ENCODE measurements at places on chromosomes 5 and 9.

- H3K4me3 ChIP-seq, result peak overlapping the region; percentile 93
- no peaks in the 10 kb centered on the region for H3K27me3 ChIP-seq
- no peak for DNase-seq
- no peaks in the 10 kb centered on the region for H3K36me3 ChIP-seq
Observed at GRCh38 chr5:34657988-34658387, 1.9 kb downstream of the RAI14 start.

GRCh38 chr9:73531658-73532057 lies 380.0 kb downstream of the ANXA1 start:
- H3K4me1 ChIP-seq, result no peaks in the 10 kb centered on the region
- no peaks in the 10 kb centered on the region for H3K36me3 ChIP-seq
- H3K27ac ChIP-seq, result no peak overlapping the region
- H3K27me3 ChIP-seq, result no peaks in the 10 kb centered on the region
- no peak for DNase-seq

DNA sequence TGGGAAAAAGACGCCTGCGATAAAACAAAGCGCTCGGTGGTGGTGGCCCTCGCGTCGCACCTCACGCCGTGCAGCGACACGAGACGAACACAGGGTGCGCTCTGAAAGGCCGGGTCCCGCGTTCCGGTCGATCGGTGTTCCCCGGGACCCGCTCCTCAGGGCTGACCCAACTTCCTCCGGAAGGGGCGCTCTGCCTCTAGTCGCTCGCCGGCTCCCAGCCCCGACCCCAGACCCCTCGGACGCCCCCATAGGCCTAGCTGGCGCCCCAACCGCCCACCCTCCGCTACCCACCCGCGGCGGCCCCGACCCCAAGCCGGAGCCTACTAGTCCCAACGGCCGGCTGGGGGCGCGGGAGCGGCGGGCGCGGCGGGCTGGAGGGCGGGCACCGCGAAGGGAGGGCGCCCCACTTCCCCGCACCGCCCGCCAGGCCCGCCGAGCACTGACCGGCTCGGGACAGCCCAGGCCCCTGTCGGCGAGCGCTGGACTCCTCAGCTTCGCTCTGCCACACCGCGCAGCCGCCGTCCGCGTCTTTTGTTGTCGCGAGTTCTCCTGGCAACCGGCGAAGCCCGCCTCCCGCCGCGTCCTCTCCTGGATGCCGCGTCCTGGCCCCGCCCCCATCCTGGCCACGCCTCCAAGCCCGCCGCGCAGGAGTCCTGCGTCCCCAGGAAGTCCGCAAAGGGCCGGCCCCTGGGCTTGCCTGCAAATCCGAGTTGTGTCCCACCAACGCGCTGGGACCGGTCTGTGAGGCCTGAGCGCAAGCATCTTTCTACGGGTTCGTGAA lies at the start of gene KIF27:
Gene KIF27, minus strand, starts transcription at position 506 of the 781 bp plus-strand sequence. CDS start 5,841 bp downstream, outside the sequence.
- H3K4me1 ChIP-seq, result peaks cover 8% of the 10 kb centered on the region
- H3K4me3 ChIP-seq, result peak within 1 kb of the TSS; percentile 87
- no peaks in the 10 kb centered on the region for H3K36me3 ChIP-seq

GRCh38 chr9:69932901-69933300 lies 110.7 kb upstream of the MAMDC2 start:
- H3K27me3 ChIP-seq, result no peaks in the 10 kb centered on the region
- H3K36me3 ChIP-seq, result no peaks in the 10 kb centered on the region
- H3K4me1 ChIP-seq, result no peaks in the 10 kb centered on the region
- DNase-seq, result no peak
- no peak overlapping the region for H3K27ac ChIP-seq
